Central memory CD8-positive, alpha-beta T cell (primary cell): ENCODE measurements at places on chromosomes 11 and 22.

DNA sequence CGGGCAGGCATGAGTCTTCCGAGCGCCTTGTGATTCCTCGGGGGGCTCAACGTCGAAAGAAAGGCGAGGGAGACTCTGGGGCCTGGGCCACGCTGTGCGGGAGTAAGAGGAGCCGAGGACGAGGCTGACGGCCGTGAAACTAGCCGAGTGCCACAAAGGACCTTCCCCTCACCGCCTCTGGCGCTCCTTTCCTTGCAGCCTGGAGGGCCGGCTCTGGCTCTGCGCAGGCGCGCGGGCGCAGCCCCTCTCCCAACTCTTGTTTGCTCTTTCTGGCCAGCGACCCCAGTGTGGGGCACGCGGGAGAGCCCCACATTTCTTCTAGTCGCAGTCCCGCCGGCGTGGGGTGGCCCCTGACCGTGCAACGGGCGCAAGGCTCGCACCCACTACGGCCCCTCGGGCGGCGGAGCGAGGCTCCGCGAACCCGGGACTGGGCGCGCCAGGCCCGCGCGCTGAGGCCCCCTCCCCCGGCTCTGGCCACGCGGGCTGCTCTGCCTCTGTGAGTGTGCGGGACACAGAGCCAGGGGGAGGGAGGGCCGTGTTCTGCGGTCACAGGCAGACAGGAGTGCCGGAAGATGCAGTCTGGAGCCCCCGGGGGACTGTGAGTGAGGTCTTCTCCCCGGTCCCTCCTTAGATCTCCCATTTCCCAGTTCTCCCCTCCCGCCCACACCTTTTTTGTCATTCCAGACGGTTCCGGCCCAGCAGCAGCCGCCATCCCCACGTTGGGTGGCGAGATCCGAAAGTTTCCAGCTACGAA lies 1.0 kb upstream of the TOB2 start:
- peak overlapping the region; percentile 75 for H3K27ac ChIP-seq
- H3K27me3 ChIP-seq: no peaks in the 10 kb centered on the region
- H3K36me3 ChIP-seq: peaks cover 32% of the 10 kb centered on the region
- peak; percentile 24 for DNase-seq

DNA sequence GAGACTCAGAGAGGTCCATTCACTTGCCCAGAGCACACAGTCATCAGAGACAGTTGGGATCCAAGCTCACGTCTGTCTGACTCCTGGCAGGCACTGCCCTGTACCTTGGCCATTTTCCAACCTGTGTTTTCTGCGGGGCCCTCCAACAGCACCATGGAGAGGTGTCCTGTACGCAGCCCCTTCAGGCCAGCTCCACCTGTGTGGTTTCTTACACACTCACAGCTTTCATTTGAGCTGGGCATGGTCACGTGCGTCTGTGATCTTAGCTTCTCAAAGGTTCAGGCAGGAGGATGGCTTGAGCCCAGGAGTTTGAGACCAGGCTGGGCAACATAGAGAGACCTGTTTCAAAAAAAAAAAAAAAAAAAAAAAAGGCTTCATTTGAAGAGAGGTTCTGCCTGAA lies 24.4 kb downstream of the TOM1 start:
- no peaks in the 10 kb centered on the region for H3K27me3 ChIP-seq
- no peaks in the 10 kb centered on the region for H3K4me1 ChIP-seq
- no peak overlapping the region for H3K27ac ChIP-seq
- peaks cover 37% of the 10 kb centered on the region for H3K36me3 ChIP-seq
- no peak for DNase-seq

DNA sequence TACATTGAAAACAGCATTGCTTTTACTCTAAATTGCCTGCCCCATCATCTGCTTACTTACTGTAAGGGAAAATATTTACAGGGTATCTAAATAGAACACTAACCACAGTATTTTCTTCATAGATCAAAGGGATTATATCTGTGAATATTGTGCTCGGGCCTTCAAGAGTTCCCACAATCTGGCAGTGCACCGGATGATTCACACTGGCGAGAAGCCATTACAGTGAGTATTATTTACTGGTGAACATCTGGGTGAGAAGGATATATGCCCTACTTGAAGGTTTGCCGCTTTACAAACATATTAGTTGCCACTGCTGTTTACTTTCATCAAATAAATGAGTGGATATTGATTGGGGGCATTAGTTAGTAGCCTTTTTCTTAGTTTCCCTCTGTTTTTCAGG lies 5.9 kb upstream of the CNTF start:
- no peaks in the 10 kb centered on the region for H3K4me1 ChIP-seq
- no peak overlapping the region for H3K4me3 ChIP-seq

DNA sequence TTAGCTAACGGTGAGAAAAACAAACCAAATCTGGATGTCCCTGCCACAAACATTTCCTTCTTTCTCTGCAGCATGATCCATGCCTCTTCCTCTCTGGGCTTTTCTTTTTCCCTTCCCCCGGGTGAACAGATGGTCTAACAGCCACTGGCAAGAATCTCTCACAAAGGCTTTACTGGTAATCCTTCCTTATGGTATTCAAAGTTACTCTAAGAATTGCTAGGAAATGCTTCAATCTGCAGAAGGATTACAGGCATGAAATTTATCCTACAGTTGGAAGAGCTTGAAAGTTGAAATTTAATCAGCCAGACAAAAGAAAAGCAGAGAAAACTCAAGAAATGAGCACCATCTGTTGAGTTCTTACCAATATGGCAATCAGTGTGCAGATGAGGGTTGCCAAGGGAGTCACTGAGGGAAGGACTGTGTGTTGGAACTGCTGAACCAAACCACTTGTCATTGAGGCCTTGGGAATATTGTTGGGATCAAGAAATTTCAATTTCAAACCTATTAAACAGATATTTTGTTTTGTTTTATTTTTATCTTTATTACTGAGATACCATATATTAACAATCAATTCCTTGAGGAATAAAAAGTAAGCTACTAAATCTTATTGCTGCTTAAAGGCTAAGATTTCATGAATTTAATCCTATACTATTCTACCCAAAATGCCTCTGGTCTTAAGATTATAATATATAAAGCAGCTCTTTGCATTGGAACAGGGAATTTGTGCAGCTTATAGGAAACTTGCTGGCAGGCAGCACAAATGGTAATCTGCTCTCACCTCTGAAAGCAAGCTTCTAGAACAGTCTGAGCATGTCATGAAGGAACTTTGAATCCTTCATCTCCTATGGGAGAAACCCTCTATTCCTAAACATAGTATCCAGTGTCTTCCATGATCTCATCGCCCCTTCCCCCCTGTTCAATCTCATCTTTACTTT lies 29.7 kb upstream of the NDUFC2 start:
- H3K36me3 ChIP-seq: peaks cover 28% of the 10 kb centered on the region
- no peak overlapping the region for H3K4me3 ChIP-seq
- no peaks in the 10 kb centered on the region for H3K4me1 ChIP-seq
- DNase-seq: no peak
- H3K27ac ChIP-seq: no peak overlapping the region
- H3K27me3 ChIP-seq: no peaks in the 10 kb centered on the region

DNA sequence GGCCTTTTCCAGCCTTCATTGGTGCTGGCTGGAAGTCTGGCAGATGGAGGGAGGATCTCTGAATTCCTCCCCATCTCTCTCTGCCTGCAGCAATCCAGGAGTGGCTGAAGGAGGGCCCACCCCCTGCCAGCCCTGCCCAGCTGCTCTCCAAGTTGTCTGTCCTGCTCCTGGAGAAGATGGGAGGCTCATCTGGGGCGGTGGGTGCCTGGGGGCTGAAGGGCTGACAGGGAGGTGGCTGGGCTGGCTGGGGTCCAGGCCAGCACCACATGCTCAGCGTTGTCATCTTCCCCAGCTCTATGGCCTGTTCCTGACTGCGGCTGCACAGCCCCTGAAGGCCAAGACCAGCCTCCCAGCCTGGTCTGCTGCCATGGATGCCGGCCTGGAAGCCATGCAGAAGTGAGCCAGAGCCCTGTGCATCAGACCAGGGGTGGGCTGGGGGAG lies 12.2 kb downstream of the TKFC start:
- no peaks in the 10 kb centered on the region for H3K4me1 ChIP-seq
- no peak for DNase-seq
- no peak overlapping the region for H3K4me3 ChIP-seq
- H3K27me3 ChIP-seq: no peaks in the 10 kb centered on the region
- H3K27ac ChIP-seq: no peak overlapping the region

DNA sequence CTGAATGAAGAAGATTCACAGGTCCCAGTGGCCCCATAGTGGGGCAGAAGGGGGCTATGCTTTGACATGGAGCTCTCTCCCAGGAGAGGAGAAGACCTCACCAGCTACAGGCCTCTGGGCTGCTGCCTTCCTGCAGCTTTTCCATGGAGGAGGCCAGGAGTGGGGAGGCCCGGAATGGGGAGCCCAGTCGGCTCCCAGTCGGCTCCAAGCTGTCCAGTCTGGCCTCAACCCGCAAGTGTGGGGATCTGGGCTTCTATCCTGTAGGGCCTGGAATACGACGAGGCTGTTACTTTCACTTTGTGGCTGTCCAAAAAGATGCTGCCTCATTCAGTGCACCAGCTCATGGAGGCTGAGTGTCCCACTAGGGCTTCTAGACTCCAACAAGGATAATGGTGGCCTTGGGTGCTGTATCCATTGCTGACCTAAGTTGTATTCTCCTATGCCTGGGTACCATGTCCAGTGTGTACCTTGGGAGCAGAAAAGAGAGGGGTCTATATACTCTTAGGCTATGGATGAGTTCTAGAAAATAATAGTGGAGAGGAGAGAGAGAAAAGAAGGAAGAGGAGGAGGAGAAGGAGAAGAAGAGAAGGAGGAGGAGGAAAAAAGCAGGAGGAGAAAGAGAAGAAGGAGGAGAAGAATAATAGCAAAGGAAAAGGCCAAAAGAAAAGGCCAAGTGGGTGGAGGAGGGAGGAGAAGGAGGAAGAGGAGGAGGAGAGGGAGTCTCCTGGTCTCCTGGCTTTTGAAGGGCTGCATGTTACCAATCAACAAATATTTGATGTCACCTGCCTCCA lies 1.1 kb downstream of the MYO18B start:
- peaks cover 14% of the 10 kb centered on the region for H3K27me3 ChIP-seq
- H3K4me3 ChIP-seq: no peak overlapping the region
- H3K36me3 ChIP-seq: no peaks in the 10 kb centered on the region
- no peak overlapping the region for H3K27ac ChIP-seq
- H3K4me1 ChIP-seq: no peaks in the 10 kb centered on the region

DNA sequence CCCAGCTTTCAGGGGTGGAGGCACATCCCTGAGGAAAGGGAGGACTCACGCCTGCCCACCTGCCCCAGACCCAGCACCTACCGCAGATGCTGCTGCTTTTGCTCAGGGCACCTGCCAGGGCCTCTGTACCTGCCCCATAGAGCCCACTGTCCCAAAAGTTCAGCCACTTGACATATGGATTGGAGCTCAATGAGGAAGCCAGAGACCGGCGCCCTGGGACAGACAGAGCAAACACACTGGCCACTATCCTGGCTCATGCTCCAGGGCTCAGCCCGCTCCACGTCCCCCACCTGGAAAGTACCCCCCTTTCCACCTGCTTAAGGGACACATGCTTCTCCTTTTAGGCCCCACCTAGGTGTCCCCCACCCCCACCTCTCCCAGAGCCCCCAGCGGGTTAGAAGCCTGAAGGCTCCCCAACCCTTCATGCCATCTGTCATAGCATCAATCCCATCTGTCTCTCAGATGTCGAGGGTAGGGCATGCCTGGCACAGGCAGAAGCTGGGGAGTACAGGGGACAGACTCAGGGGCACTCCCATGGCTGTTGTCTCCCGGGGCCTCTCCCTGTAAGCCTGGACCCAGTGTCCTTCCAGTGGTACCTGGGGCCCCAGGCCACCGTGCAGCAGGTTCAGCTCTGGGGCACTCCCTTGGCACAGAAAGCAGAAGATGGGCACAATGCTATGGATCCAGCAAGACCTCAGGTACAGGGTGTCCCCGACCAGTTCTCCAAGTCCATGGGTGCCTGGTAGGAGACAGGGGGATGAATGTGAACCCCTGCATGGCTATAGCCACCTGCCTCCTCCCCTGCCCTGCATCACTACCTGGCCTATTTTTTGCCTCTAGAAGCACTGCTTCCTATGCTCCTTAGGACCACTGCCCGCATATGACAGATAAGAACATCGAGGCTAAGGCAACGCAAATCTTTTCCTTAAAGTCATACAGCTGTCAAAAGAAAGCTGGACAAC lies 2.2 kb upstream of the P2RX6 start:
- H3K4me1 ChIP-seq: peaks cover 27% of the 10 kb centered on the region
- H3K27ac ChIP-seq: peak overlapping the region; percentile 95
- H3K27me3 ChIP-seq: no peaks in the 10 kb centered on the region

DNA sequence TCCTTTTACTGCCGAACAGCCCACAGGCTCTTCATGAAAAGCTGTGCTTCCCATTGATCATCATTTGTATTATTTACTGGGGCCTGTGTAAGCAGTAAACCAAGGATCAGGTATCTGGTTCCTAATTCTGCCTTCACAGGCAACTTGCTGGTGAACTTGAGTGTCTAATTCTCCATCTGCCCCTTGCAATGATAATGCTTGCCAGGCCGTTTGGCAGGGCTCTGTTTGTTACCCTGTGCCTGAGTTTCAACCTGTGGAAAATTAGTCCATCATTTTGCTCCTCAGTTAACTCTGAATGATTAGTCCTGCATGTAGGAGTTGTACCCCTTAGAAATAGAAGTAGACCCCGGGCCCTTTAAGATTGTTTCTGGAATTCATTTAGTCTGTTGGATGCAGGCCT lies 298.4 kb upstream of the CADM1 start:
- no peaks in the 10 kb centered on the region for H3K36me3 ChIP-seq
- no peak for DNase-seq
- no peak overlapping the region for H3K4me3 ChIP-seq
- no peaks in the 10 kb centered on the region for H3K4me1 ChIP-seq
- H3K27me3 ChIP-seq: peaks cover 2% of the 10 kb centered on the region
- no peak overlapping the region for H3K27ac ChIP-seq

DNA sequence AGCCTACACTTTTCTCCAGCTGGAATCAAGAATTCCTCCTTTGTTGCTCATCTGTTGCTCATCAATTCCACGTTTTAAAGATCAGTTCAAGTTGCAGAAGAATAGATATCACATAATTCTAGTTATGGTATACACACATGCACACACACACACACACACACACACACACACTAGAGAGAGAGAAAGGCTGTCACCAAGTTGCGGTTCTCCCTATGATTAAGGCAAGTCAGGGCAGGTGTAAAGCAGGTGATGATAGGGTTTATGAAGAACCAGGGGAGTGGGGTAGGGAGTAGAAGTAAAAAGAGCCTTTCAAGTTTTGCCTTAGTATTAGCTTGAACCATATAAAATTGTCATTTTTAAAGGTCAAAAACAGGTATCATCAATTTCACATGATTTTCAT lies 31.7 kb upstream of the TMPRSS4 start:
- H3K36me3 ChIP-seq: peaks cover 5% of the 10 kb centered on the region
- H3K4me3 ChIP-seq: peak overlapping the region; percentile 58
- no peaks in the 10 kb centered on the region for H3K27me3 ChIP-seq
- DNase-seq: no peak
- peaks cover 71% of the 10 kb centered on the region for H3K4me1 ChIP-seq

GRCh38 chr11:44120169-44120568 lies 24.7 kb downstream of the EXT2 start:
- no peak for DNase-seq
- H3K36me3 ChIP-seq: peaks cover 33% of the 10 kb centered on the region
- H3K27me3 ChIP-seq: no peaks in the 10 kb centered on the region
- H3K4me3 ChIP-seq: no peak overlapping the region
- peaks cover 6% of the 10 kb centered on the region for H3K4me1 ChIP-seq
